ENCODE measurements at places on chromosomes 2 and 18.

- DNase-seq = no peak
Observed at GRCh38 chr2:209351636-209352035, 72.2 kb upstream of the MAP2 start.

GRCh38 chr2:75790814-75791467 lies 80.2 kb upstream of the GCFC2 start:
- DNase-seq = no peak

GRCh38 chr2:48600204-48600813 lies 17.3 kb upstream of the GTF2A1L start:
- DNase-seq = no peak

DNA sequence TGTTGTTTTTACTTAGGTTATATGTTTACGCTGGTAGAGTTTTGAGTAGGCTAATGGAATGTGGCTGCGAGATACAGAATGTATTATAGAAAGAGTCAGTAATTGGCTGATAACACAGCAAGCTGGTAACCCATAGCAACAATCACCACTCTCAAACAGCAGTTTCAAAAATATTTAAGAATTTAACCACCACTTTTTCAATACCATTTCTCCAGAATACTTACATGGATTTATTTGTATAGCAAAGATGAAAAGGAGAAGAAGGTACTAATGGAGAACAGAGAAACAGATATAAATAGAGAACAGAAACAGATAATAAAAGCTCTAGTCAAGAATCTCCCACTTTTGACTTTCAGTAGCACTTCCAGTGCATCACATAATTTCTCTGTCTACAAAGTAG lies 188.3 kb upstream of the SLC39A10 start:
- DNase-seq = no peak

Measured in esophagus squamous epithelium (tissue), 5 donors.